Non-pigmented ciliary epithelial cell (primary cell): ENCODE measurements at places on chromosomes 2 and 18.

DNA sequence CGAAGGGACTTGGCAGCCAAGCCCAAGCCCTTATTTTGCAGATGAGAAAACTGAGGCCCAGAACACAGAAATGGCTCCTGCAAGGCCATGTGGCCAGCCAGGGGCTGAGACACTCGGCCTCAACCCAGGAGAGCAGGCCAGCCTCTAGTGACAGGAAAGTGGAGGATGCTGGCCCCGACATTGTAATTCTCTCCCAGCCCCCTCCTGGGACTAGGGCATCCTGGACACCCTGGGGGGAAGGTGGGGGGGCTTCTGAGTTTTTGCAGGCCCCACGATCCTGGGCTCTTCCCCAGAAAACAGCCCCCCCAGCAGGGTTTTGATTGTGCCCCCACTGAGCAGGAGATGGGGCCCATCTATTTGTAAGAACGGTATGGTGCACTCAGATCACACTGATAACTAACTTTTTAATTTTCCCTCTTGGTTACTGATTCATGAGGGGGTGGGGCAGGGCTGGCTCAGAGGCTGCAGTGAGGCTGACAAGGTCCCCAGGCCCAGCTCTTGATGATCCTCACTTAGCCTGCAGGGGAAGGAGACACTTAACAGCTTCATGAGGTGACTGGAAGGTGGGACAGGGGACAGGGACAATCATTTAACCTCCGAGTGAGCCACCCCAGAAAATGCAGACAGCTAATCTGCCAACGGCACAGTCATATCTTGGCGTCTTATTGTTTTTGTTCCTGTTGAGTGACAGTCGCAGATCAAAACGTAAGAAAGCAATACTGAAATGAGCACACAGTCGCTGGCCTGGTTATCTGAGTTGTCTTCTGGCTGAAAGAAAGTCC lies 18.9 kb downstream of the SMAD7 start:
- DNase-seq = no peak

- DNase-seq = no peak
These were observed 135.3 kb downstream of the PXDN start for GRCh38 chr2:1609040-1609439.

DNA sequence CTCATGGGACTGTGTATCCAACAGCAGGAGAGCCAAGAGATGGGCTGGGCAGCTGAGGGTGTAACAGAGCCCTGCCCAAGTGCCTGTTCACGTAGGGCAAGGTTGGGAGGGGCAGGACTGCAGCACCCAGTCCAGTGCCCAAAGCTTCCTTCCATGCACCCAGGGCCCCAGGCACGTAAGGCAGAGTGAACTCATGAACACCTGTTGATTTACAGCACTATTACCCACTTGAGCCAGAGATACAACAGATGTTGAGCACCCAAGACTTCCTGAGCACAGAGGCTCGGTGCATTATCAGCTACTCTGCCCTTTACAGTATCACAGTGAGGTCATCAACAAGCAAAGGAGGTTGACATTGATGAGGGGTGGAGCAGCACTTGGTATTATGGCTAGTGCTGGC lies 50.2 kb upstream of the FHL2 start:
- no peak for DNase-seq

GRCh38 chr2:120847700-120848321 lies 112.1 kb downstream of the GLI2 start:
- no peak for DNase-seq

- no peak for DNase-seq
These were observed 866.6 kb downstream of the CPS1 start for GRCh38 chr2:211423018-211423417.

DNA sequence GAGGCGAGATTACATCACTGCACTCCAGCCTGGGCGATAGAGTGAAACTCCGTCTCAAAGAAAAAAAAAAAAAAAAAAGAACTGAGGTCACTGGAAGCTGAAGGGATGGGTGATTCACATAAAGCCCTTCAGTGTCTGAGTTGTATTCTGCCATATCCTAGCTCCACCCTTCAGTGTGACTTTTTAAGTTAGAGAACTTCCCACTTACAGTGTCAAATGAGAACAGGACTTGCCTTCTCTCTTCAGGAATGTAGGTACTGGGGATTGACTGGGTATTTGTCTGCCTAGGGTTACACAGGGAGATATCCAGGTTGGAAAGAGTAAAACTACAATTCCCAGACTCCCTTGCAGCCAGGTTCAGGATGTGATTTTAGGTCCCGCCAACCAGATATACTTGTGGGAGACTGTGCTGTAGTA lies 37.9 kb downstream of the EHD3 start:
- DNase-seq = no peak

- DNase-seq = no peak
These were observed 1.1 kb downstream of the CHN1 start for GRCh38 chr2:175003875-175004729.

DNA sequence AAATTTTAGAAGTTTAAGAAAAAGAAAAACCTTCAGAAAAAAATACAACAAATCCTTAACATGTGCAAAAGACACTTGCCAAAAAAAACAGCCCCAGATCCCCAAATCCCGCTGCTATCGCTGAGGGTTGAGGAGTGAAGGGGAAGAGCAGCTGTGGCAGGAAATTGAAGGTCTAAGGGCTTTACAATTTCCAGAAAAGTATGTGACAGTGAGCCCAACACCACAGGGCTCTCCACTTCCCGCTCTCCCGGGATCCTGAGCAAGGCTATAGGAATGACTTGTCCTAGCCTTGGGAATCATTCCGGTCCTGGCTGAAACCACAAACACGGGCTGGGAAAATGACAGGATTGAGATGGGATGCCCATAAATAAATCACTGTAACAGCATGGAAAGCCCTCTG lies 191.4 kb downstream of the TMEM163 start:
- DNase-seq = no peak

DNA sequence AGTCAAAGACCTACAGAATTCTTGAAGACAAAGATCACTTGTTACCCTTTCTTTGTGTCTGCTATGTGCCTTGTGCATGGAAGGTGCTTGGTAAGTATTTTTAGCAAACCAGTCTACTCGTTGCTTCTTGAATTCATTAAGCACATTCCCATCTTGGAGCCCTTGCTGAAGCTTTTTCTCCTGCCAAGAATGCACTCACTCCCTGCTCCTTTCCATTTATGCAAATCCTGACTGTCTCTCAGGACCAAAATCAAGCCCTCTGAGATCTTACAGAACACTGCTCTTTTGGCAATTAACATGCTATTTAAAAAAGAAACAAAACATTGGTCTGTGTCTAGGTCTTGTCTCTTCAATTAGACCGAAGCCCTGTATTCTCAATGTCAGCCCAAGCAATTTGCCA lies 75.8 kb downstream of the CLHC1 start:
- no peak for DNase-seq

- no peak for DNase-seq
These were observed 54.4 kb upstream of the IL1RL1 start for GRCh38 chr2:102256874-102257462.

DNA sequence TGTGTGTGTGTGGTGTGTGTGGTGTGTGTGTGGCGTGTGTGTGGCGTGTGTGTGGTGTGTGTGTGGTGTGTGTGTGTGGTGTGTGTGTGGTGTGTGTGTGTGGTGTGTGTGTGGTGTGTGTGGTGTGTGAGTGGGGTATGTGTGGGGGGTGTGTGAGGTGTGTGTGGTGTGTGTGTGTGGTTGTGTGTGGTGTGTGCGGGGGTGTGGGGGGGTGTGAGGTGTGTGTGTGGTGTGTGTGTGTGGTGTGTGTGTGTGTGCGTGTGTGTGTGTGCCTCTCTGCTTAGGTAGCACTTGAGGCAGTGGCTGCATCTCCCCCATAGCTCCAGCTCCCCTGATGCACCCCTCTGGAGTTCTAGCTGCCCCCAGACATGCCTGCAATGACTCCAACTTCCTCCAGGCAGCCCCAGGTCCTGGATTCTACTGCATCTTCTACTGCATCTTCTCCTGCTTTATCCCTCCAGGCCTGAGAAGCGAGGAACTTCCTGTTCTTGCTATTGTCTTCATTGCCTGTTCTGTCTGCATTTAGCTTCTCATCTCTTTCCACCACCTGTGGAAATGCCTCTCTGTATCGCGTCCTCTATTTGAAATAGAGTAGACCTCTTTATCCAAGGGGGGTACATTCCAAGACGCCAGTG lies 22.2 kb upstream of the MLPH start:
- DNase-seq = no peak

GRCh38 chr2:32947076-32947483 lies 327 bp downstream of the LTBP1 start:
- no peak for DNase-seq

- no peak for DNase-seq
These were observed 7.3 kb downstream of the GATA6 start for GRCh38 chr18:22176420-22177326.

DNA sequence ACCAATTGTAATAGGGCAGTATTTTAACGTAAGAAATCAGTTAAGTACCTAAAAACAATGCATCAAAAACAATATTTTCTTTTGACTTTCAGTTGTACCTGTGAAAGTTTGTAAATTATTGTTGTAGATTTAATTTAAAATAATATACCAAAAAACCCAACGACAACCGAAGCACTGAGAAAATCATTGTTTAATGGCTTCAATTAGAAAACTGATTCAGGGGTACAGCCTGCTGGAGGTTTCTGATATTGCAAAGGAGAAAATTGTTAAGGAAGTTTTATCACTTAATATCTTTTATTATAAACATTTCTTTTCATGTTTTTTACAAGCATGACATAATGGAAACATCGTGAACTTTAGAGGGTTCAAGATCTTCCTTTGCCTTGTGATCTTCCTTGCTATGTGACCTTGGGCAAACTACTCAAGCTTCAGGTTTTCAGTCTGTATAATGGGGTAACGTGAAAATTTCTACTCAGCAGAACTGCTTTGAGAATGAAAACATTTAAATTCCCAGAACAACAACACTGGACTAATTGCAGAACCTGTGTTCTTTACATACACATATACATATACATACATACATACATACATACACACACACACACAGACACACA lies 76.3 kb upstream of the GLS start:
- DNase-seq = no peak

- peak; percentile 91 for DNase-seq
These were observed 228.7 kb upstream of the SIX2 start for GRCh38 chr2:45237850-45238542.

- no peak for DNase-seq
These were observed 160.3 kb upstream of the TCF4 start for GRCh38 chr18:55748227-55748738.

DNA sequence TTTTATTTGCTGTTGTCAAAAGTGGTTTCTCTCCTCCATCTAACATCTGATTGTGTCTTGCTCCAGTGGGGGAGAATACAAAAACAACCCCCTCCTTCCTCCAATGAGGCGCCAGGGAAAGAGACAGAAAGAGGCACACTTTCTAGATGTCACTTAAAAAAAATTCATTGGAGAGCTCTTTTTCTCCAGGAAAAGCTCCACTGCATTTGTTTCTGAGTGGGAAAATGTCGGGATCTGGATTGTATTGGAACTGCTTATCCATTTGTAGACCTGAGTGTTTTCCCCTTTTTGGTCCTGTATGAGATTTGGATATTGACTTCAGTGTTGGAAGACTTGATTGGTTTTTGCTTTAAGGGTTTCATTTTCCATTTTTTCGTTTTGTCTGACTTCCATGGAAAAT lies 995 bp downstream of the MBD5 start:
- DNase-seq = no peak

DNA sequence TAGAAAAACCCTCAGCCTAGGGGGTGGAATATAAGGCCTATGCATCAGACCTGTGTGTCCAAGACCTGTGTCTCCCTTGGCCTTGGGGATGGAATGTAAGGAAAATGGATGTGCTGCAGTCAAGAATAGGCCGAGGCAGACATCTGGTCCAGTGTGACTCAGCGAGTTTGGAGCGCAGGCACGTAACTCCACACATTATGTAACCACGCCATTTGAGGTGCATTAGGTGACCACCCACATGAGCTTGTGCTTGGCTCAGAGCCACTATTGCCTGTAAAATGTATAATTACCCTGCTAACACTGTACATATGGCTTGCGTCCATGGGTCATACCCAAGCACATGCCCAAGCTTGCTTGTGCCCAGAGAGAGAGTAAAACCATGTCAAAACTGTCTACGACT lies 580.9 kb upstream of the HNMT start:
- DNase-seq = no peak

- DNase-seq = no peak
These were observed 79.1 kb downstream of the PLCL1 start for GRCh38 chr2:197883354-197884032.

GRCh38 chr2:199662255-199662654 lies 188.7 kb downstream of the FTCDNL1 start:
- no peak for DNase-seq

GRCh38 chr2:236239276-236240065 lies 24.7 kb downstream of the ASB18 start:
- DNase-seq = no peak

DNA sequence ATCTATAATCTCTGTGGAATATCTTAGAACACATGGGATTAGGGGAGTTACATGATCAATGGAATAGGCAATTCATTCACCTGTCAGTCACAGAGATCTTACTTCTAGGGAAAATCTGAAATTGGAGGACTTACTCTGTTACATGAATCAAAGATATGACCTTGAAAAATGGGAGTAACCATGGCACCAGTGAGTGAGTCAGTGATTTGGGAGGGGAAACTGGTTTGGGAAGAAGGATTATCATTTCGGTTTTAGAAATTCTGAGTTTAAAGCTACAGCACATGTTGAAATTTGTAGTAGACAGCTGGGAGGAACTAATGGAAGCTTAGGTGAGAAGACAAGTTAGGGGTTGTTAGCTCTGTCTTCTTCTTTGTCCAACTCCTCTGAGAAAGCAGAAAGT lies 153.7 kb downstream of the CAMKMT start:
- no peak for DNase-seq
